ENCODE measurements at places on chromosomes 1 and 21.

- no peak for DNase-seq
Measured at GRCh38 chr1:201332021-201332420, 45.5 kb downstream of the TNNT2 start.

DNA sequence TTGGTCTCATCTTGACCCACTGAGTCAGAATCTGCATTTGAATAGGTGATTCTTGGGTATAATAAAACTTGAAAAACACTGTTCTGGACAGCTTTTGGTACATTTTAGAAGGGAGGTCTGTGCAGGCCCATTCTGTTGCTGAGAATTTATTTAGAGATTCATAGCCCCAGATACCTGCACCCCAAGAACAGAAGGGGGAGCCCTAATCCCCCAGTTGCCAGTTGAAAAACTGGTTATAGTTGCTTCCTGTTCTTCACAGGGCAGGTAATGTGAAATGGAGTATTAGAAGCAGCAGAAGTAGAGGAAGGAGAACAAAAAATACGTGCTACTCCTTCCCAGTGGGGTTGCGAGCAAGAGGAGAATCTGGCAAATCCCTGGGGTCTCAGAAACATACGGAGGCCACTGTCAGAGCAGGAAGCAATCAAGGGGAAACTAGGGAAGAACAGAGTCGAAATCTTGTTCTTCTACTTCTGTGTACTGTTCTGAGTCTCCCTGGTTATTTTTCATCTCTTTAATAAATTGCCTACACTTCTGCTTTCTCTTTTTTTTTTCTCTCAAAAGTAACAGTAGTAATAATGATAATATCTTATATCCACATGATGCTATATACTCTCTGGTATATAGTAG is 4.6 kb upstream of the CLCA2 start:
- peak; percentile 76 for DNase-seq

DNA sequence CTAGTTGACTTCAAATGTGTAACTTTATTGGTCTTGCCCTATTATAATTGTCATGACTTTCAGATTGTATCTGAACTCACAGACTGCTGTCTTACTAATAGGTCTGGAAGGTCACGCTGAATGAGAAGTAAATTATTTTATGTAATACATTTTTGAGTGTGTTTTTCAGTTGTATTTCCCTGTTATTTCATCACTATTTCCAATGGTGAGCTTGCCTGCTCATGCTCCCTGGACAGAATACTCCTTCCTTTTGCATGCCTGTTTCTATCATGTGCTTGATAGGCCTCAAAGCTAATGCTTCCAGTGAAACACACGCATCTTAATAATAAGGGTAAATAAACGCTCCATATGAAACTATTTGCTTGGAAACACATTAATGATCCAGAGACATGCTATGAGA is 7.3 kb downstream of the RGS4 start:
- no peak for DNase-seq

GRCh38 chr1:157119448-157119847 is 18.7 kb downstream of the ETV3 start:
- no peak for DNase-seq

DNA sequence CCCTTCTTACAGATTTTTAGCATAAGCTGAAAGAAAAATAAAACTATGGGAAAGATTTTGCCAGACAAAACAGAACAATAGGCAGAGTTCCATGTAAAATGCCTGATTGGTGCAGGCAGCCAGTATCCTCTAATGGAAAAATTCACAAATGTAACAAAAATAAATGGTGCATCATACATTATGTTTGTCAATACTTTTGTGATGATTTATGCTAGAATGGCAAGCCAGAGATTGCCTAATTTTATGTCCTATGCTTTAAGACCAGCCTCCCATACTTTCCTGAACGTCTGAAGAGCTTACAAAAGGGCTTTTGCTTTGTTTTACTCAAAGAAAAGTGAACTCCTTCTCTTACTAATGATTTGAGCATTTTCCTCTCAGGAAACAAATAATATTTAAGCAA is 81.5 kb upstream of the KCNJ15 start:
- DNase-seq, result no peak

Measured in lung (tissue), 17 donors.